ENCODE measurements at places on chromosomes 7 and 10.

DNA sequence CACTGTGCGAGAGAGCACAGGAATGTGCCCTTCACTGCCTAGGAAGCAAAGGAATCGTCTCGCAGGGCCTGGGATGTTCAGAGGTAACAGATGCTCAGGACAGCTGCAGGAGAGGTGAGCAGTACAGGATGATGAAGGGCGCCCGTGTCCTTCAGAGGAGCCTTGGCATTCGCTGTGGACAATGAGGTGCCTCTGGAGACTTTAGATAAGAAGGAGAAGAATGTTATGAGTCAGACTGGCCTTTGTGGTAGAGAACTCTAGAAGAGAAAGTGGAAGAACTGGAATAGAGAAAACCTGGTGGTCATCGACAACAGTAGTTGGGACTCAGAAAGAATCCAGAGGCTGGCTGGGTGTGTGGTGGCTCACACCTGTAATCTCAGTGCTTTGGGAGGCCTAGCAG lies 64.4 kb upstream of the LEP start:
- no peaks in the 10 kb centered on the region for H3K4me1 ChIP-seq
- H3K36me3 ChIP-seq = no peaks in the 10 kb centered on the region
- no peak overlapping the region for H3K27ac ChIP-seq
- peaks cover 6% of the 10 kb centered on the region for H3K27me3 ChIP-seq
- DNase-seq = no peak

DNA sequence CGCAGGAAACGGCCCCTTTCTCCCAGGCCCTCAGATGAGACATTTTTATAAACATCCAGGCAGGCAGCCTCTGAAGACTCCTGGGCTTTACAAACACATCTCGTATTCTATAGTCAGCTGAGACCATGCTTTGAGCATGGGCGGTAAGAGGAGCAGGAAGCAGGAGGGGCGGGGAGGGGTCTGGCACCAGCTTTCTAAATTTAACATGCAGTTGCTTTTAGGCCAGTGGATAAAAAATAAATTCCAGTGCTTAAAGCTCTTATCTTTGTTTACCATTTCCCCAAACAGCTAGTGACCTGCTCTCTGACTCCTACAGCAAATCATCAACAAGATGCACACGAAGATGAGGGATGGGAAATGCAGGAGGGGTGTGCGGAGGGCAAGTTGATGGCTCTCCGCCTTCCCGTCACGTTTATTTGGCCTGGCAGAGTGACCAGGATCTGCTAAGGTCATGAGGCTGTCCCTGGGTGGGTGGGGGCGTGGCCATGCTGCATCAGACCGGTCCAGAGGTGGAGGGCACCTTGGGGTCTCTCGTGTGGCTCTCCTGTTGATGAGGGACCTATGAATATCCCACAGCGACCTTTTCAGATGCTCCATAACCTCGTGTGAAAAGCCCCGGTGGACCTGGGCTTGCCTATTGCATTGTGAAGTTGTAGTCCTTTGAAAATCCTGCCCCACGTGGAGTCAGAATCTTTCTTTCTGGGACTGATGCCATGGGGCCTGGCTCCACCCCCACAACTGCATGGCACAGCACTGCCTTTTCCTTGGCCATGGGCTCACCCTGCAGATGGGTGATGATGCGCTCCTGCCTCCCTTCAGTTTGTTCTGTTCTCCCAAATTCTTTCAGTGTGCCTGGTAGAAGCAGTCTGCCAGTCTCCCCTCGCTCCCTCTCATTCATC lies 67.5 kb downstream of the PARP12 start:
- no peaks in the 10 kb centered on the region for H3K36me3 ChIP-seq
- no peak overlapping the region for H3K4me3 ChIP-seq
- DNase-seq = no peak
- no peaks in the 10 kb centered on the region for H3K27me3 ChIP-seq
- H3K27ac ChIP-seq = no peak overlapping the region

DNA sequence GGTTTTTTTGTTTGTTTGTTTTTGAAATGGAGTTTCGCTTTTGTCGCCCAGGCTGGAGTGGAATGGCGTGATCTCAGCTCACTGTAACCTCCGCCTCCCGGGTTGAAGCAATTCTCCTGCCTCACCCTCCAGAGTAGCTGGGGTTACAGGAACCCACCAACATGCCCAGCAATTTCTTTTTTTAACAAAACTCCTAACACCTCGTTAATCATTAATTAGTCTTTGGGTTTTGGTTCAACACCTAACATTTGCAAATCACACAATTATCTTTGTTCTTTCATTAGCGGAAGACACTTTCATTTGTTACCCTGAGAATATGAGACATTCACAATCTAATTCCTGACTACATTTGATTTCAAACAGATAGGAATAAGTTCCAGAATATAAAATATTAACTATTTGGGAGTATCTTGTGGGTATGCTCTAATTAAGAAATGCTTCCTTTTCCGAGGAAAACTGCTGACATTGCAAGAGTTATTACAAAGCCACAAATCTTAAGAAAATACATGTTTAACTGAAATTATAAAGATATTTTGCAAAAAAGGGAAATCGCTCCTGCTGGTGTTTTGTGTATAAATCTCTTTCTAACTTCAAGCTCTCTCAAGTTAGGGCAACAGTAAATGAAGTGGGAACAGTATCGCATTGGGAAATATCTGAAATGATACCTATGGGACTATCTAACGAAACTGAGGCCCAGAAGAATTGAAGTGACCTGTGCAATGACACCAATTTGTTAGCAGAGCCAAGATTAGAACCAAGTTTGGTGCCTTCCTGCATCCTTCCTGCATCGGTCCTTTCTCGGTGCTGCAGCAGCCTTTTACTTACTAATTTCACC lies 1.2 kb upstream of the LSM8 start:
- peak overlapping the region; percentile 83 for H3K4me3 ChIP-seq
- peaks cover 3% of the 10 kb centered on the region for H3K36me3 ChIP-seq
- no peak for DNase-seq
- H3K27ac ChIP-seq = peak overlapping the region; percentile 94
- no peaks in the 10 kb centered on the region for H3K4me1 ChIP-seq

DNA sequence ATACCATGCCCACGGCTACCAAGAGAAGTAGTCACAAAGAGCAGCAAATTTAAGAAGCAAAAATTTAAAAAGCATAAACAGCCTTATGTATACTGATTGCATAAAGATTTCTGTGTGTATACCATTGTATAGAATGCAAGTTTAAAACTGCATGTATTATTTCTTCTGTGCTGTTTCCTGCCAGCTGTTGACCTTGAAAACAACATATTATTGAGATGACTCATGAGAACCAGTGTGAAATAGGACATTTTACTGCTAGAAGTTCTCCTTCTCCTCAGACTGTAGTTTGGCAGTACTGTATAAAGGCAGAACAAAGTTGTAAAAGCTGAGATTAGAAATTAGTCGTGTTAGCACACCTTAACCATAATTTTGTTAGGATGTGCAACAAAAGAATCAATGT lies 42.3 kb upstream of the SGCE start:
- H3K36me3 ChIP-seq = no peaks in the 10 kb centered on the region
- H3K4me1 ChIP-seq = no peaks in the 10 kb centered on the region
- H3K27ac ChIP-seq = no peak overlapping the region

- no peaks in the 10 kb centered on the region for H3K27me3 ChIP-seq
- H3K27ac ChIP-seq = no peak overlapping the region
- peak overlapping the region; percentile 94 for H3K4me3 ChIP-seq
- peak; percentile 64 for DNase-seq
These were observed 534 bp downstream of the UBE3C start for GRCh38 chr7:157139111-157139809.

Data from GM23338 (cell line).